ENCODE measurements at places on chromosomes 13 and 19.

GRCh38 chr13:75356421-75356820 is 125.5 kb downstream of the TBC1D4 start:
- no peak for DNase-seq

- no peak for DNase-seq
Measured at GRCh38 chr13:37481011-37481884, 117.3 kb downstream of the POSTN start.

- DNase-seq = no peak
Measured at GRCh38 chr19:39497701-39497995, 1.1 kb upstream of the DLL3 start.

GRCh38 chr13:112733661-112734379 is 44.0 kb downstream of the ATP11A start:
- no peak for DNase-seq

- peak; percentile 91 for DNase-seq
Measured at GRCh38 chr19:46717034-46717715, at the start of gene PRKD2. TSS of gene PRKD2 (minus strand) at chr19:46717114. CDS start at chr19:46716370, 744 bp downstream.

- DNase-seq = no peak
Measured at GRCh38 chr19:49716154-49716553, 25.2 kb downstream of the CPT1C start.

DNA sequence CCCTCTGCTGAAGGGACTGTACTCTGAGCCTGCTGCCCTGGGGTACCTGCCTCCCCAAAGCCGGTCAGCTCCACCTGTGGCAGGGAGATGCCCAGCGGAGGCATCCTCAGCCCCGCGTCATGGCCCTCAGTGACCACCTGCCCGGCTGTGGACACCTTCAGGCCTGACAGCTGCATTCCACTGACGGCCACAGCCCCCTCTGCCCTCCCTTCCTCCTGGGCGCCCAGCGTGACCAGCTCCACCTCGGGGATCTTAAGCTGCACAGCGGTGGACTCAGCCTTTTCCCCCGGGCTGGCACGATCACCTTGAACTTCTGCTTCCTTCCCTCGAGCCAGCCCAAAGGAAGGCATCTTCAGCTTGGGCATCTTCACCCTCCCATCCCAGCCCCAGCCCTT is 4.8 kb upstream of the HIPK4 start:
- no peak for DNase-seq

DNA sequence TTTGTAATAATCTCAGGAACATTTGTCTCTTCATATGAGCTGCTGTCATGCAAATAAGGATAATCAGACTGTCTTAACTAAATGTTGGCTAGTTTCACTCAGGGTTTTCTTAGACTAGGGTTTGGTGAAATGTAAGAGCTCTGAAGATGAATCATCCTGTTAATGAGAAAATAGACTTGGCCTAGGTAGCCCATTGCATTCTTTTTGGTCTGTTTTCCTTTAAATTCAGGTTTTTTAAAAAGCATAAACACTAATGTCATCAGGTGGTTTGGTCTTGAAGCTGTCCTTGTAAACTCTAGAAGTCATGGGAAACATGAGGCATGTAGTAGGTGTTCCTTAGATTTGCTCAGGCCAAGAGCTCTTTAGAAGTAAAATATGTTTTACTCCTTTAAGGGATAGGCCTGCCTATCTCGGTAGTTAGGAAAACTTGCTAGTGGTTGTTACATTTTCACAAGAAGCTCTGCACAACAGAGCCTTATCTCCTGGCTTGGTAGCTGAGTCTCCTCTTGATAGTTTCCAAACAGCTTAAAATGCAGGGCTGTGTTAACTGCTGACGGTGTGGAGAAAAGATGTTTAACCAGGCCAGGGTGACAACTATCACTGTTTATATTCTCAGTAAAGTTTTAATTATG is 62.0 kb upstream of the C1QTNF9B start:
- no peak for DNase-seq

DNA sequence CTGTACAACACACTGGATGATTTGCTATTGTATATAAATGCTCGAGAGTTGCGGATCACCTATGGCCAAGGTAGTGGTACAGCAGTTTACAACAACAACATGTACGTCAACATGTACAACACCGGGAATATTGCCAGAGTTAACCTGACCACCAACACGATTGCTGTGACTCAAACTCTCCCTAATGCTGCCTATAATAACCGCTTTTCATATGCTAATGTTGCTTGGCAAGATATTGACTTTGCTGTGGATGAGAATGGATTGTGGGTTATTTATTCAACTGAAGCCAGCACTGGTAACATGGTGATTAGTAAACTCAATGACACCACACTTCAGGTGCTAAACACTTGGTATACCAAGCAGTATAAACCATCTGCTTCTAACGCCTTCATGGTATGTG is 21.5 kb downstream of the OLFM4 start:
- DNase-seq = no peak

- DNase-seq = no peak
Measured at GRCh38 chr19:48689449-48689848, 6.3 kb upstream of the FUT2 start.

DNA sequence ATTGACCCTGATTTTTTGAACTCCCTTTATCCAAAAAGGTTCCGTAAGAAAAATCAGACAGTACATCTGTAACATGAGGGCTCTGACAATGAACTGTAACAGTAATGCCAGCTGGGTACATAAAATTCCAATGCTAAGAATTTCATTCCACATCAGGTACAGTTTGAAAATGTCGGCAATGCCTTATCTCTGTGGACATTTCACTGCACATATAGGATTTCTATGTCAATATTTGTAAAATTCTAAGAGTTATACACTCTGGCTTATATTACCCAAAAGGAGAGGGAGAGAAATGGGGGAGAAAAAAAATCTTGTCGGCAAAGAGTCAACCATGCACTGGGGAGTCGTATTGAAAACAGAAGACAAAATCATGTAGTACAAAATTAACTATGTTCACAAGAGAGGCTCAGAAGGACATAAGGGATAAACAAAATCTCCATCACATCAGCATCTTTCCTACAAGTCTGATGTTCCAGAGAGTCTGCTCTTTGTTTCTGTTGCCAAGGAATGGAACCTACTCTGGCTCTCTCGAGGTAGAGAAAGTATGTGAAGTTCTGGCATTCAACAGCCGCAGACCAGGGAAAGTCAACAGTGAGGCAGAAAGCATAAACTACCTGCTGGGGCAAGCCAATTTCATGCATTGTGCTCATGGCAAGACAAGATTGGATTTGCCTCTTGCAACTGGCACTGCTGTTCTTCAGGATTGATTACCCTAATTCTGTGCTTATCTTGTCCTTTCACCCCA is 72.4 kb downstream of the STARD13 start:
- DNase-seq = no peak

DNA sequence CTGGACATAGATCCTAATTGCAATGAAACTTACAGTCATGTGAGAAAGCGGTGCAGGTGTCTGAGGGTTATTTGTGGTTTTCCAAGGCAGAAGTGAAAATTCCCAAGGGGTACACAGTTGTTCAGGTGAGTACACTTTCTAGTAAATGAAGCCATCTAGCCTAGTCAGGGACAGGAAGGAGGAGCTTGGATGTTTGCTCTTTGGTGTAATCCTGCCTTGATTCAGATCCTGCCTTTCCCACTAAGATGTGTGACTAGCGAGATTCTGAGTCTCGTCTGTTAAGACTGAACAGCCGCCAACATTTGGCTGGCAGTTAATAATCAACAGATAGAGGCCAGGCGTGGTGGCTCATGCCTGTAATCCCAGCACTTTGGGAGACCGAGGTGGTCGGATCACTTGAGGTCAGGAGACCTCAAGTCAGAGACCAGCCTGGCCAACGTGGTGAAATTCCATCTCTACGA is 2.5 kb downstream of the RPS9 start:
- DNase-seq = no peak

DNA sequence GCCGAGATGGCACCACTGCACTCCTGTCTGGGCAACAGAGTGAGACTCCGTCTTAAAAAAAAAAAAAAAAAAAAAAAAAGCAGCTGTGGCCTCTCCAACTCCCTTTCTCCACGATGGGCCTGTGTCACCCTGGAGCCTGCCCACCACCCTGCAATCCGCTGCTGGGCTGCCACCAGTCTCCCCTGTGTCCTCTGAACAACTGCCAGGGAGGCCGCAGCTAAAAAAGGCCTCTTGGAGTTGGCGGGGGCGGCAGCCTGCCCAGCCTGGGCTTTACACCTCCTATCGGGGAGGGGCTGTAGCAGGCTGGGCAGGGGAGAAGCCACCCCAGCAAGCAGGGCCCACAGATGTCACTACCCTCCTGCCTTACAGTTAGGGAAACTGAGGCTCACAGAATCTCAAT is 3.5 kb downstream of the CDC37 start:
- no peak for DNase-seq

DNA sequence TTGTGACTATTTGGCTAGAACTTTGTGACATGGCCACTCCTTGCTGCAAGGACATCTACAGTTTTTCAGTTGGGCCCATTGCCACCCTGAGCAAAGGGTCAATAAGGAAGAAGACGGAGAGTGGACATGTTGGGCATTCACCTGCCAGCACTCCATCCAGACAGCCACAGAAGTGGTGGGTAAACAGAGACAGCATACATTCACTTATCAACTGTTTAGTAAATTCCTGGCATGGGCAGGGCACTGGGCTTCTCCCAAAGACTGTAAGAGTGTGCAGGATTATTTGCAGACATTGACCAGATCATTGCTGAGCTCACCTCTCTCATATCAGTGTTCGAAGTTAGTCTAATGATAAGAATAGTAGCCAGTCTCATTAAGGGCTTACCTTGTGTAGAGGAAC is 29.2 kb downstream of the SIPA1L3 start:
- no peak for DNase-seq

DNA sequence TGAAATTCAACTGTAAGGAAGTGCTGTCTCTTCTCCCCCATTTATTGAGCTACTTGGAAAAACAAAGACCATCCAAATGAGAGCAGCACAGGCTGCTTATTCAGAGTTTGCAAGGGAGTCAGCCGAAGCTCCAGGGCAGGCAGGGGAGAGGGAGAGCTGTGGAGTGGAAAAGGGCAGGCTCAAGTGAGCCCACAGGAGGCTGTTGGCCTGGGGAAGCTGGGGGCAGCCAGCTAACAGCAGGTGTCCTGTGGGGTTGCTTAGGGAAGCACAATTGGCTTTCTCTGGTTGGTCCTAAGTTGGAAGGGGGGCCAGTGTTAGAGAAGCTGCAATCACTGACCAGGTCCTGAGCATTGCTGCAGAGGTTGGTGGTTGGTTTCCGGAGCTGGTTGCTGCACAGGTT is 23.9 kb downstream of the SLC25A42 start:
- DNase-seq = no peak

DNA sequence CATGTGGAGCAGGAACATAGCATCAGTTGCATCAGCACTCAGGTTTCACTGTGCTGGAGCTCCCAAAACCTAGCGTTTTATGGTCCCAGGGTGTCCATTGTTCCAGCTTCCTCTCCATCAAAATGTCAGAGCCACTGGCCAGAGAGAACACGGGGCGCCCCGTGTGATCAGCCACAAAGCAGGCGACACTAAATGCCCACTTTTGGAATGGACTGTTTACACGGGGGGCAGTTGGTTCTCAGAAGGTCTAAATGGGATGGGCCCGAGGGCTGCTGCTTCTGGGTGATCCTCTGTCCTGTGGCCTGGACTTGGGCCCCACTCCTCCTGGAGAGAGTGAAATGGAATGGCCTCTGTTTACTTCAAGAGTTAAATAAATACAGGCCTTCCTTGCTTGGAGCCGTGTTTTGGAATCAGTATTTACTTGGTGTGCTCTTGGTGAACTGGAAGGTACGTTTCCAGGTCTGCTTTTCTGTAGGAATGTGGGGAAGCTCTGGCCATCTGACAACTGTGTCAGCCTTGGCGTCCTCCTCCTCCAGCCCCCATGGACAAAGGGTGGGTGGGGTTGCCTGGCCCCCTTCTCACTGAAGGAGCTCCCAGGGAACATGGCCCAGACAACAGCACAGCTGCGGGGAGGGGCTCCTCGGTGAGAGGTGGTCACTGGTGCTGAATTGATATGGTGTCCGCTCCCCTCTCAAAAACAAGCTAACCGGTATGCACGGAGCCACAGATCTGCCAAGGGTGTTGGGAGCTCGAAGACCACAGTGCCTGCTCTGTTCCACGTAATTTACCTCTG is 16.1 kb upstream of the MCF2L start:
- DNase-seq = no peak

- no peak for DNase-seq
Measured at GRCh38 chr13:29749401-29750182, 100.8 kb downstream of the UBL3 start.

DNA sequence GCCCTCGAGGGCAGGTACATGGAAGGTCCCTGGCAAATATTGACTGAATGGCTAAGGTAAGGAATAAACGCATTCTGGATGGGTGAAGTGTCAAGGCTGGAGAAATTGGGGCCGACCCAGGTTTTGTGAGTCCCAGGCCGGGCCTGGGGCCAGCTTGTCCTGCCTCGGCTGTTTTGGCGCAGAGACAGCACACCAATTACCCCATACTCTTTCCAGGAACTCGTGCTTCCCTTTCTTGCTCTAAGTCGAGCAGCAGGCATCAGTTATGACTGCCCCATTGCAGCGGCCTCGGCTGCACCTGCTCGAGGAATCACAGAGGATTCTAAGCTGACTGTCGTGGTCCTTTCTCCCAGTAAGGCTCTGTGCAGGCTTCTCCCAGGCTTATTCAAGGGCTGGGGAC is 67.1 kb downstream of the ZNF536 start:
- no peak for DNase-seq

GRCh38 chr13:21997726-21998125 is 326.9 kb downstream of the FGF9 start:
- DNase-seq = no peak

DNA sequence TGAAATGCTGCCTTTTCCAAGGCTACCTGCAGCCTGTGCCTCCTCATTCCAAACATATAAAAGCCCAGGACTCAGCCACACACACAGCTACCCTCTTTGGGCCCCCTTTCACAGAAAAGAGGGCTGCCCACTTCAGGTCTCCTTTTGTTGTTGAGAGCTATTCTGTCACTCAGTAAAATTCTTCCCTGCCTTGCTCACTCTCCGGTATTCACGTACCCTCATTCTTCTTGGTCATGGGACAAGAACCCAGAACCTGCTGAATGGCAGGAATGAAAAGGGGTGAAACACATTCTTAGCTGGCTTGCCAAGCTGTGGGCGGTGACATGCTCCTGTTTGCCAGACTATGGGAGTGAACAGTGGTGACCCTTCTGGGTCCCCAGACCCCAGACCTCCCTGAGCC is 338.0 kb upstream of the ATXN8OS start:
- DNase-seq = no peak

DNA sequence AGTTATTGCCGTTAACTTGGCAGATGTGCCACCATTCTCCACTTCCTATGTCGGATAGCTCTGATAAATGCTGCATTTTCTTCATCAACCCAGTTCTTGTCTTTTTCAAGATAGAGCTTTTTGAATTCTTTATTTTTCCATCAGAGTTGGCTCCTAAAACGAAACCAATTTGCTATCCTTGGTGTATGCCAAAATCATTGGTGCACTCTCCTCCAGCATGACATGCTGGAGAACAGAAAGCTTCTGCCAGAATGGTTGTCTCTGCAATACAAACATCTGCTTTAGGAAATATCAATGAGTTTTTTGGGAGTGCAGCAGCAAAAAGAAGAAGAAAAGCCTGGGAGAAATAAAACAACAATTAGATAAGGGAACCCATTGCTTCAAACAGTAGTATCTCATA is 124.2 kb downstream of the CDK8 start:
- no peak for DNase-seq

- no peak for DNase-seq
Measured at GRCh38 chr19:1450735-1451731, 1.1 kb downstream of the APC2 start.

- DNase-seq = no peak
Measured at GRCh38 chr13:25699056-25699455, 327.3 kb downstream of the ATP8A2 start.

Data from hindlimb muscle (tissue), 1 donor.